ENCODE measurements at places on chromosomes 2 and 18.

GRCh38 chr2:237486334-237486818 is 675 bp upstream of the MLPH start:
- no peak for DNase-seq

DNA sequence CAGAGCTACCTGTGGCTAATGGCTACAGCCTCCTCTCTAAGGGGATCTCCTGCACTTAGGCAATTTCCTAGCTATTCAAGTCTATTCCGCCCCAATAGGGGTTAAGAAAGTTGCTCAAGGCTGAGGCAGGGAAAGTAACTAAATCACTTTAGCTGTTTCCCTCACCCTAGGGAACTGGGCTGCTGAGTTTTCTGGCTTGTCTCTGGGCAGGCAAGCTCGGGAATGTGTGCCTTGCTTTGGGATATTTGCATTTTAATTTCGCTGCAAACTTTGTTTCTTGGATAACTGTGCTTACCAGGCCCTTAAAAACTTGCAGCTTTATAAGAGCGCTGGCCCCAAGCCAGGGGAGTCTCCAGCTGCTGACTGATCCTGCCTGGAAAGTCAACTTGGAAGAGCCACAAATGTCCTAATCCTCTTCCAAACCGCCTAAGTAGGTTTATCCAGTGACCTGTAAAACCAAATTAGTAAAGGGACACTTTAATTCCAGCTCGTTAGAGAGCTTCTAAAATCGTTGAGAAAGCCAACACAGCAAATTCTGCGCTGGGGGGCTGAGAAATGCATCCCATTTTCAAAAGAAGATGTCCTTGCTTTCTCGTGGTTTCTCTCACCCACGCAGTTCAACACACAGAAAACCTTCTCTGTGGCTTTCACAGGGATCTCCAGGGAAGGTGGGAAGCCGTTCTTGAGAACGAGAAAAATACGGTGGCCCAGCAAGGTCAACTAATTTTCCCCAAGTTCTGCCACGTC is 59.5 kb upstream of the SP3 start:
- DNase-seq: no peak

DNA sequence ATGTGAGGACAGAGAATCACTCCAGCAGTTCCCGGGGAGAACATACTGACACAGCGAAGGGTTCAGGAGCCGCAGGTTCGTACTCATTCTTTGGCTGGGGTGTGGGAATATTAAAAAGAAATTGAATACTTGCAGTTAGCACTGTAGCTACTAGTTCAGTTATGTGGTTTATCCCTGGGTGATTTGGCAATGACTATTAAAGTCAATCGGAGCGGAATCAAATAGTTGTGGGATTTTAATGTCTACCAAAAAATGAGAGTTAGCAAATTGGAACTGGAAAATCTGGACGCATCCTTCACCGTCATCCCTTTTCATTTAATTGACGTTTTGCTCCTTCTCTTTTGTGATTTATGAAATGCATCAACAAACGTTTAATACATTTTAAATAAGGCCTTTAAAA is 50.8 kb downstream of the GBX2 start:
- DNase-seq: no peak

- DNase-seq: no peak
Observed at GRCh38 chr2:188494906-188495305, 203.2 kb downstream of the GULP1 start.

DNA sequence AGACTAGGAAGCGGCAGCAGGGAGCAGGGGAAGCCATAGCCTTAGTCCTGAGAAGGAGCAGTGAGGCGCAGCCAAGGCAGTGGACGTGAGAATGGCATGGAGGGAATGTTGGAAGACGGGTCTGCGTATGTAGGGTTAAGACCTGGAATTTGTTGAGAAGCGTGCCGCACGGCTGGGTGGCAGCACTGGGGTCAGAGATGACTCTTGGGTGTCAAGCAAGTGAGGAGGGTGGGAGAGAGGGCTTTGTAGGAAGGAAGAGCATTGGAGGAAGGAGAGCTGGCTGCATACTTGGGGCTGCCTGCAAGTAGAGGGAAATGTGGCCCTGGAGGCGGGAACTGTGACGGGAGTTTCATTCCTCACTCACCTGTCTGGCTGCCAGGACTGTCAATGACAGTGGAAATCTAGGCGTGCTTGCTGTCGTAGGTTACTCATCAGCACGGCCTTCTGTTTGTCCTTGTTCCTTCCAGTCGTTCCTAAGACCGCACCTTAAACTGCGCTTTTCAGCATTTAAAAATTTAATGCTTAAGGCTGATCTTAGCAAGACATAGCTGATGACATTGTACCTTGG is 108.0 kb downstream of the ITGB1BP1 start:
- no peak for DNase-seq

DNA sequence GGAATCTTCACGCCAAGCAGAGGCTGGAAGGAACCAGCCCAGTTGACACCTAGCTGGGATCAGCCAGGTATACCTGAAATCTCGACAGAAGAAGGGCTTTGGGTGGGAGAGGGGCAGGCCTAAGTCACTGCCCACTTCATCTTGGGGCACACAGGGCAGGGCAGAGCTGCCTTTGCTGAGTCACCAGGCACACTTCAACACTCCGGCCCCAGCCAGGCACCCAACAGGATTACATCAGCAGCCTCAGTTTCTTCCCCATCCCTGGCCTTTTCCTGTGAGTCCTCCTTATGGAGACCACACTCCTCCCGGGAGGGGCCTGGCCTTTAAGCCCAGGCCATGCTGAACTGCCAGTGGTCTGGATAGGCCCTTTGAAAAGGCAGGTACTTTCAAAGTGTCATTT is 201.7 kb upstream of the HS6ST1 start:
- no peak for DNase-seq

DNA sequence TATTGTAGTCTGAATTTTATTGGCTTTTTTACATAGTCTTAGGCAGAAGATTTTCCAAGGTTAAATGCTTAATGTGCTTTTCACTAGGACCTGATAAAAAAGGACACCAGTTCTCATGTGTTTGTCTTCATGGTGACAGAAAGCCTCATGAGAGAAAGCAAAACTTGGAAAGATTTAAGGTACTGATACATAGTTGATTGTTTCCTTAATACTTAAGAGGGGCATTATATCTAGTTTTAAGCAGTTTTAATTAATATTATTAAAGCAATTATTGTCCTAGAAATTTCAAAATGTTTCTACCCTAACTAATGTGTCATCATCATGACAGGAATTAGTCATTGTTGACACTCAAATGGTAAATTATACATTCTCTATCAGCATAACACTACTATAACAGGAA is 35.3 kb downstream of the DDX1 start:
- DNase-seq: no peak

DNA sequence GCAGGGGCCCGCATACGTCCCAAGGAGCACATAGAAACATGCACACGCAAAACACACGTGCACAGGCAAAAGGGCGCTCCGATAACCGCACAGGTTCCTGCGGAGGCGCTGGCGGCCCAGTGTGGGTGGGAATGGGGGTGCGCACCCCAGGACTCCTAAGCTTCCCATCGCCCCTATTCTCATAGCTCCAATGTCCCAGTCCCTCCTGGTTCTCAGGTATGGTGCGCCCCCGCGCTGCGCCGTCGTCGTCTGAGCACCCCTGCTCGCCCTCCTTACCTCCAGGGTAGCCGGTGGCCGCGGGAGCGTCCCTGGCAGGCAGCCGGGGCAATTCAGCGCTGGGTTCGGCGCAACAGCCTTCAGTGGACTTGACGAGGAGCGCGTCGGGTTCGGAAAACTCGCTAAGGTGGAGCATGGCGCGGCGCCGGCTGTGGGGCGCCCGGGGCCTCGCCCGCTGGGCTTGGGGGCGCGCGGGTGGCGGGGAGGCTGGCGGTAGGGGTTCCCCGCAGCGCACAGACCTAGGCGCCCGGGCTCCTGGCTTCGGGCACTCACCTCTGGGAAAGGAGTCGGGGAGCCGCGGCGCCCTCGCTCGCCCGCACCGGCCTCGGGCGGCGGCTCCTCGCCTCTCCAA is 328 bp downstream of the EGR4 start:
- no peak for DNase-seq
